ENCODE measurements at places on chromosomes 12 and 14.

GRCh38 chr12:49332891-49333371 is 4.1 kb downstream of the C1QL4 start:
- no peak for DNase-seq

DNA sequence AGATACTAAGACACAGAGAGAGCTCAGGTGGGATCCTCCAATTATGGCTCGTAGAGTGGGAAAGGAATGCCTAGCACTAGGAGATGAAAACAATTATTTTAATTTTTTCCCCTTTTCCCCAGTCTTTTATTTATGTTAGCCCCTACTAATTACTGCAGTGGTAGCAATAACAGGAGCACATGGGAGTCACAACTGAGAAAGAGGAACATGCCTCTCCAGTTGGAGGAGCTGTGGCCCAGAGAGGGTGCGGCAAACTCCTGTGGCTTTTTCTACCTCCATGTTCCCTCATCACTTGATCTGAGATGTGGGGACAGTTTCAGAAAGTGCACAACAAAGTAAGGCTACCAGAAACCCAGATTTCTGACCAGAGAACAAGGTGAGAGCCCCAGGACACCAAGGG is 25.9 kb upstream of the POC1B start:
- DNase-seq: no peak

DNA sequence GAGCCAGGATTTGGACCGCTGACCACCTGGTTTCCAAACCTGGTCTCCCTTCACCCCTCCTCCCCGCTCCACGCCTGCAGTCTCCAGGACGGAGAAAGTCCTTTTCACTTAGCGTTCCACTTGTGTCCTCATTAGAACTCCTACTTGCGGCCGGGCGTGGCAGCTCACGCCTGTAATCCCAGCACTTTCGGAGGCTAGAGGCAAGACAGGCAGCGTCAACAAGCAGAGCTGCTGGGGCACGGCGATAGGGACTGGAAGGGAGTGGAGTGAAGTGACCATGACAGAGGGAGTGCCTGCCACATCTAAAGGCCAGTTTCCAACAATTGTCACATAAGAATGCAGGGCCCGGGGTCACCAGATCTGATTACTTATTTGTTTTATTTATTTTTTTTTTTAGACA is 132.5 kb upstream of the NCOR2 start:
- peak; percentile 85 for DNase-seq

DNA sequence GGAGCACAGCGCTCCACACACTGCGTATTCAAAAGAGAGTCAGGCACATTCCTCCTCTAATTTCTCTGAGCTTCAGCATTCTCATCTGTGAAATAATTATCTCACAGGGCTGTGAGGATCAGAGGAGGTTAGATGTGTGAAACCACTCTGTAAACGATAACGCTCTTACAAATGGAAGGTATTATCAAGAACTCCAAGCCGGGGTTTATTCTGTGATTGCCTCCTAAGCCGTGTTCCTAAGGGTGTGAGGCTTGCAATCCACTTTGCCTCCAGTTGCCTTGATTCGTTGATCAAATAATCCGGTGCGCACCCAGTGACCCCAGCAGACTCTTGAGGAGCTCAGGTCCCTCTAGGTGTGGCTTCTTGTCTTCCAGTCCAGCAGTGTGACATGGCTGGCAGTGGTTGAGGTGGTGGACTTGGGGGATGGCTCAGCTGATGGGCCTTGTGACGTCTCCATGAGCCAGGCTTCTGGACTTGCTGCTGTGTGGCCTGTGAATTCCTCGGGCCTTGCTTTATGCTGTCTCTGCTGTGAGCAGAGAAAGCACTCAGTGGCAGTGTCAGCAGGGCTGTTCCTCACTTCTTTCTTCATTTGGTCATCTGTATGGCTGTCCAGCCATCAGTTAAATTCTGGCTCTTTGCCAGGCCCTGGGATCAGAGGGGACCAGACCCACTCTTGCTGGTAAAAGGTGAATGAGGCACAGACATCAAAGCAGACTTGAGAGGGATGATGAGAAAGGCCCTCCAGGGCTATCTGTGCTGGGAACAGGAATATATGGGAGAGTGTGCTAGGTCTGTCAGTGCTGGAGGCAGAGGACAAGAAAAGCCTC is 71.0 kb downstream of the SLC25A47 start:
- no peak for DNase-seq

DNA sequence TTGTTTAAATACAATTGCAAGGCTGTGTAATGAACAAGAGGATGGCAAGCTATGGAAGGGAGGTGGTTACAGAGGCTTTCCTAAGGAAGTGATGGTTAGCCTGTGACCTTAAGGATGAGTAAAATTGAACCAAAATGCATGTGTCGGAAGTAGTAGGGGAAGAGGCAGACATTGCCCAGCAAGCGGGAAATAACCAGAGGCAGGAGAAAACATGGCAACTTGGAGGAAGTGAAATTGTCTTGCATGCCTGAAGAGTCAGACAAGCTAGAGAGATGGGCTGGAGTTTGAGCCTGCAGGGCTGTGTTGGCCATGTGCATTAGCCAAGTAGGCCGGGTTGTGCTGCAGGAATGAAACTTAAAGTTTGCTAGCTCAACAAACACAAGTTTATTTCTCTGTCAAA is 96.2 kb downstream of the BTG1 start:
- no peak for DNase-seq

GRCh38 chr14:81989211-81989610 is 455.6 kb upstream of the SEL1L start:
- no peak for DNase-seq

- no peak for DNase-seq
These were observed 44.7 kb upstream of the AMIGO2 start for GRCh38 chr12:47124451-47124850.

DNA sequence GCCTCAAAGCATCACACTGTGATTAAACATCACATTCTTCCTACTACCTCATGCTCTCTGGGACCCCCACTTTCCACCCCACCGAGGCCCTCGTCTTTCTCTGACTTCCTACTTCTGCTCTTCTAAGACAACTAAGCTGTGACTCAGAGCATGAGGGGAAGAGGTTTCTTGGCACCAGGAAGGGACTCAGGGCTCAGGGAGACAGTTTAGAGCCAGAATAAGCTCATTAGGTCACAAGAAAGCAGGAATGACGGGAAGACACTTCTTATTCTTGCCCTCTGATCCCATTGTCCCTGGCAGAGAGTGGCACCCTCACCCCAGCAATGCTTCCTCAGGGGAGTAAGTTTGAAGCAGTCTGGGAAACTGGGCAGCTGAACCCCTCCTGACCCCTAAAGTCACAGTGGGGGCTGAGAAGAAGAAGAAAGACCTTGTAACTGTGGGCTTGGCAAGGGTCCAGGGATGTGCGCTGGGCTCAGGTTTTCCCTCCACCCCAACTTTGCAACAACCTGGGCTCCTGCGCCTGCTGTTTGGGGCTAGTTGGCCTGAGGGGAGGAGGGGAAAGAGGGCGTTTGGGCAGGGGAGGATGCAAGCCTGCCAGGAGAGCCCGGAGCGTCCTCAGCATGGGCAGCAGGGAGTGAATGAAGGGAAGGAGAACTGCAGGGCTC is 64.6 kb upstream of the ACTN1 start:
- DNase-seq: no peak

- no peak for DNase-seq
These were observed 87.9 kb downstream of the ALX1 start for GRCh38 chr12:85367936-85368335.

DNA sequence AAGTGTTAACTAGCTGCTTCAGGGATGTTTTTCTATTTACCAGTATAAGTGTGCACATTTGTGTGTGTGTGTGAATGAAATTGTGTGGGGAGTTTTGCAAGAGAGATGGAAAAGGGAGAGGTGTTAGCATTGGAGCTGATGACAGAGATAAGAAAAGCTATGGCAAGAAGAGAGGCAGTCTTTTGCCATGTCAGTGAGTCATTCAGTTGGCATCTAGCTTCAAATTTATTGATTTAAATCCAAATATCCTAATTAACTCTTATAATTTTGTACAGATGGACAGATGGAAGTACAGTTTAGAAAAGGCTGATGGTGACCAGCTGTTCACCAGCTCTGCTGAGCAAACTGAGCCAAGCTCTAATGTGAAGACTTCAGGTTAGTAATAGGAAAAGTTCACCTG is 3.3 kb upstream of the BHLHE41 start:
- no peak for DNase-seq

- no peak for DNase-seq
These were observed 68.2 kb upstream of the FOXN3 start for GRCh38 chr14:89485264-89485663.

GRCh38 chr12:8913702-8914032 is 642 bp upstream of the PHC1 start:
- DNase-seq: no peak

GRCh38 chr12:75480469-75480949 is at the start of gene GLIPR1:
TSS of gene GLIPR1 (plus strand) at chr12:75480755. CDS start at chr12:75480881, 126 bp downstream.
- DNase-seq: no peak

GRCh38 chr14:79487632-79488031 is 723.7 kb downstream of the DIO2 start:
- no peak for DNase-seq

DNA sequence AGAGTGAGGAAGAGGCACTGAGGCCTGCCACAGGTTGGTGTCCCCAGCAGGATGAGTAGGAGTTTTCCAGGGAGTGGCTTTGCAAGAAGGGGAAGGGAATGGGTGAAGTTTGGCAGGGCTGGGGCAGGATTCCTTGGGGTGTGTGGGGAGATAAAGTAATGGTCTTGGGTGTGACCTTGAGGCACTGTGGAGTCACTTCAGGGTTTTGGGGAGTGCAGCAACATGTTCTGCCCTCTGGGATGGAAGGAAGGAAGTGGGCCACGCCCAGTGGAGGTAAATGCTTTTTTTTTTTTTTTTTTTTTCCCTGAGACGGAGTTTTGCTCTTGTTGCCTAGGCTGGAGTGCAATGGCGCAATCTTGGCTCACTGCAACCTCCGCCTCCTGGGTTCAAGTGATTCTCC is 108.9 kb downstream of the ADCK1 start:
- DNase-seq: no peak

DNA sequence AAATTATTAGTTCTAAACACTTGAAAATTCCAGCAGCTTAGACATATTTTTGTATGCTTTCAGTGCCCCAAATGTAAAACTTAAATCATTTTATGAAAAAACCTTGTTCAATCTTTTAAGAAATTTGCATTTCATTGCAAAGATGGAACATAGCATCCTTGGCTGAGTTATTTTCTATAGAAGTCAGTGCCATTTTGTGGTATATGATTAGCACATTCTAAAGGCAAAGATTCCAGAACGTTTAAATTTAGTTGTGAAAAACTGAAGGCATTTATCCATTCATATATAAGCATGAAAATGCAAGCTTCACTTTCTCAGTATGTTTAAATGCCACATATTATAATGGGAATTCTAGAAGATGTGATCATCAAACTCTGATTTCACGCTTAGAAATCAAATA is 332.1 kb downstream of the APAF1 start:
- no peak for DNase-seq

- DNase-seq: no peak
These were observed 546.5 kb upstream of the MIS18BP1 start for GRCh38 chr14:45799511-45799910.

DNA sequence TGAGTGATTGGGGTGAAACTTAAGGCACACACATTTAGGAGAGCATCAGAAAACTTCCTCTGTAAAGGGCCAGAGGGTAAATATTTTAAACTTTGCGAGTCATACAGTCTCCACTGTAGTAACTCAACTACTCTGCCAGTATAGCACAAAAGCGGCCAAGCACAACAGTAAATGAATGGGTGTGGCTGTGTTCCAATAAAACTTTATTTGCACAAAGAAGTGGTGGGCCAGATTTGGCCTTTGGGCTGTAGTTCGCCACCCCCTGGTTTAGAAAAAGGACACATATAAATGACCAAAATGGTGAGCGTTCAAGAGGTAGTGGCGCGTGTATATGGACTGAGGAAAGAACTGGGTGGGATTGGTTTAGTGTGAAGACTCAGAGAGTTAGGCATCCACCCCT is 109.9 kb downstream of the CALM1 start:
- no peak for DNase-seq

DNA sequence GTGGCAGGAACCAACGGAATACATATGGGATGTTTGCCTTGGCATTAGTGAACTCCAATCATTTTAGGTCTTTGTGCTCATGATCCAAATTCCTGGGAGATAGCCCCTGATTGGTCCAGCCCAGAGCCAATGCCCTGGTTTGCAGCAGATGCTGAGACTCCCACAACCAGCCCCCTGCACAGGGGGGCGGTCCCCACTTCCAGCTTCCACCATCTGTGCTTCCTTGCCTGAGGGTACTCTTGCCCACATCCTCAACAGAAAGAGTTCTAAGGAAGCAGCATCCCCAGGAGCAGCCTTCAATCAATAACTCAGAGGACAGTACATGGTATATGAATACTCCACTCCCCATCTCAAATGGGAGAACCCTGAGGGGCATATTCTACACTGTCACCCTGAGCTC is 39.7 kb upstream of the FICD start:
- no peak for DNase-seq

GRCh38 chr14:81839056-81839455 is 305.4 kb upstream of the SEL1L start:
- no peak for DNase-seq

GRCh38 chr12:80044694-80045046 is 54.7 kb upstream of the OTOGL start:
- DNase-seq: no peak

DNA sequence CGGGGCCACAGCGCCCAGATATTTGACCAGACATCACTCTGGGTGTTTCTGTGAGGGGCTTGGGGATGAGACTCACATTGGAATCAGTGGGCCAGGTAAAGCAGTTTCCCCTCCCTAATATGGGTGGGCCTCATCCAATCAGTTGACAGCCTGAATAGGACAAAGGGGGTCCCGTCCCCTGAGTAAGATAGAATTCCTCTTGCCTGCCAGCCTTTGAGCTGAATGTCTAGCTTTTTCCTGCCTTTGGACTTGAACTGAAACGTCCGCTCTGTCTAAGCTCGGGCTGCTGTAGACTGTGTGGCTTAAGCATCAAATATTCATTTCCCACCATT is 88.8 kb upstream of the DIO3 start:
- DNase-seq: no peak

DNA sequence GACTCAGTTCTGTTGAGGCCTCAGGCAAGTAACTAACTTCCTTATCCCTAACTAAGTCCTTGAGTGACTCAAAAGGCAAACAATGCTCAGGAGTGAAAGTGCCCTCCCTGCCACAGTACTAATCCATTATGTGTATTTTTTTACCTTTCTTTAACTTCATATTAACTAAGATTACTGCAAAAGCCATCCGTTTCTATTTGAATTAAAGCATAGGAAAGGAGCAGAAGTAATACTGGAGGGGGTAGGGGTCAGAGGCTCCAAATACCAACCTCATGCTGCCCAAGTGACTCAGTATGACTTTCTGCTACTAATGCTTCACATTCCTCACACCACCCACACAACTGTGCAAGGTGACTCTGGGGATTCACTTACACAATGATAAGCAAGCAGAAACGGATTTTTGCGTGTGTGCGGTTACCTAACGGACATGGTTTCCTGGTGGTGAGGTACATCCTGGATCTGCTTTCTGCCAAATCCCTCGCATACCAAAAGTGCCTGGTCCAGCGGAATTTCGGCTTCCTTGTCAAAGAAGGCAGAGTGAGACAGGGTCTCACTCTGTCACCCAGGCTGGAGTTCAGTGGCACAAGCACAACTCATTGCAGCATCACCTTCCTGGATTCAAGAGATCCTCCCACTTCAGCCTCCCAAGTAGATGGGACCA is 25.1 kb downstream of the MOK start:
- DNase-seq: no peak

- DNase-seq: no peak
These were observed 288.1 kb downstream of the DUSP6 start for GRCh38 chr12:89064151-89064550.

Data from NCI-H187 (cell line).